ENCODE measurements at places on chromosomes 12 and 14.

DNA sequence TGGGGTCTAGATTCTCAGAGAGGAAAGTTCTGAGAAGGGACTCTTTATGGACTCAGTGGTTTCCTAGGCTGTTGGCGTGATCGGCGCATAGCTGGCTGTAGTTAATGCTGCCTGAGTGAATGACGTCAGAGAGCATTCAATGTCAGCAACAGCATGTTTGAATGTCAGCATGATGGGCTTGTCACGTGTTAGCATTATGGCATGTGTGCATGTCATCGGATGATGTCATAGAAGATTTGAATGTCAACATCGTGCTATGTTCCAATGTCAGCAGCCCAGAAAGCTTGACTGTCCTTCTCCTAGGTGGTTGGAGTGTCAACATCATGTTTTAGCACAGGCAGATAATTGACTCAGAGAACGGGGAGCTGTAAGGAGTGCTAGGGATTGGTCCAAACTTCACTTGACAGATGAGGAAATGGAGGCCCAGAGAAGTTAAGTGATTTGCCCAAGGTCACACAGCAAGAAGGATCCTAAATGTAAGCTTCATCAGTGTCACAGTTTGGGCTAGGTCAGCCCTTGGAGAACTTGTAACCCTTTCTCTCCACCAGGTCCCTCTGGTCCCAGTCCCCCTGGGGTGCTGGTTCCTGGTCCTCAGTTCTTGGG lies 45.5 kb downstream of the MVK start:
- no peak for ATAC-seq

DNA sequence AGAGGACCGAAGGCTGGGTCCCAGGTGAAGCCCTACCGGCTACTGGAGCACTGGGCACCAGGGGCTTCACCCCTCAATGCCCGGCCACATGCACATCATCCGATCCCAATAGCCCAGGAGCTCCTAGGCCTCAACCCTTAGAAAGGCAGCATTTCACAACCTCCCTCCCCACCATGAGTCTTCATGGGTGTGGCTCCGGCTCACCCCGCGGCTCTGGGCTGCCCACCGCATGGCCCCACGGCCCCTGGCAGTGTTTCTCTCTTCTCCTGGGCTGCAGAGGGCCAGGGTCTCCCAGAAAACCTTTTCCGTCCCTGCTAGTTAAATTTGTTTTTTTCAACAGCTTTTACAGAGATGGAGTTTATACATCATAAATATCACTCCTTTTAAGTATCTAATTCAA lies 28.6 kb upstream of the DLK1 start:
- no peak for ATAC-seq

- peak; percentile 59 for ATAC-seq
Measured at GRCh38 chr14:21711360-21711961, 37.8 kb upstream of the OR4E1 start.

GRCh38 chr12:79935021-79935623 lies at the start of gene PPP1R12A:
TSS of gene PPP1R12A (minus strand) at chr12:79935097. CDS start at chr12:79934931, 166 bp downstream.
- peak; percentile 88 for ATAC-seq

DNA sequence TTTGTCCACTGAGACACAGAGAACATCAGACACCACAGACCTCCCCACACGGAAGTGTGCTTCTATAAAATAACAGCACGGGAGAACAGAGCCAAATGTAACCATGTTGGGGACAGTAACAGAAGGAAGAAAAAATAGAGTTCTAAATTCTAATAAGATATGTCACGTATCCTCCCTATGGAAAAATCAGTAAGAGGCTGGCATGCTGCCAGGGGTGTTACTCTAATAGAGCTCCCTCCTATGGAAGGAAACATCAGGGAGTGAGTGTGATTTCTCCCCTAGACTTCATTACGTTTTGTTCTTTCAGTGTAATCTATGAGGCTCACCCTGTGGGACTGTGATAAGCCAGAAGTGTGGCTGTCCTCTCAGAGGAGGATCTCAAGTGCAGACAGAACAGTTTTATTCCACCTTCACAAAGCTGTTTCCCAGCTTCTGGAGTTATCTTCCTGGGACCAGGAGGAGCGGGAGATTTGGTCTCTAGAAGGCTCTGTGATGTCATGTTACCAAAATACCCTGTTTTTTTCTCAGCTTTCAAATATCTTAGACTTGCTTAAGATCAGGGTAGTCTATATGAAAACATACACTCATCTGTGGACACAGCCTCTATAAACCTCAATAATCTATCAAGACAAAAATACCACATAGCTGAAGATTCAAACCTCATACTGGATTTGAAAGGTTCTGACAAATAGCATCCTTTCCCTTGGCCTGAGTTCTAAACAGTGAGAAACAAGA lies 69.3 kb downstream of the ZFC3H1 start:
- ATAC-seq: no peak

DNA sequence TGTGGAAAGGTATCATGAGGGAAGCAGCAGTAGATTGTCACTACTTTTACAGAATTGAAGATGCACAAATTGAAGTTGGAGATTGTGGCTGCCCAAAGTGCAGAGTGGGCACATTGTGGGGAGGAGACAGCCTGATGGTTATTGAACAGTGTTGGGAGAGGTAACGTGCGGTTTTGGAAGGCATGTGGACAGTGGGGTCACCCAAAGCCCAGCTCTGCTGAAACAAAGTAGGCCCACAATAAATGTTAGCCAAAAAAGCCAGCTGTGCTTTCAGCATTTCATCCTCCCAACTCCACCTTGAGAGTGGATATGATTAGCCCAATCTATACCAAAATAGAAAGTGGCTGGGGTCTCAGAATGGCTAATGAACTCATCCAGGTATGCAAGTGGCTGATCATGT lies 96.7 kb downstream of the TMX1 start:
- no peak for ATAC-seq
